ENCODE measurements at places on chromosomes 1 and 21.

DNA sequence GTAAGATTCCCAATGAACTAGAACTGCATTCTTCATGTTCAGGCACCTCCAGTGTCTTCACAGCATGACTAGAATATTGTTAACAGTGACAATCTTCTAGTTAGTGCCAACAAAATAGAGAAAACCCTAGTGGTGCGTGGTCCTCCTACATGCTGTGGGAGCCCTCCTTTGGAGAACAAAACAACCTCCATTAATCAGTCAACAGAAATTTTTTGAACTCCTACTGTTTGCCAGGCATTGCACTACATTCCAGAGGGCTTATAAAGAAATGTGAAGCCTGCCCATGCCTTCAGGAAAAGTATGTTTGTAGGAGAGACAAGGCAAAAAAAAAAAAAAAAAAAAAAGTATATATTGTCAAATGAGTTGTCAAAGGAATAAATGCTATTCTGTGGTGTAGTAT lies 252.7 kb downstream of the LRRC40 start:
- DNase-seq: no peak

DNA sequence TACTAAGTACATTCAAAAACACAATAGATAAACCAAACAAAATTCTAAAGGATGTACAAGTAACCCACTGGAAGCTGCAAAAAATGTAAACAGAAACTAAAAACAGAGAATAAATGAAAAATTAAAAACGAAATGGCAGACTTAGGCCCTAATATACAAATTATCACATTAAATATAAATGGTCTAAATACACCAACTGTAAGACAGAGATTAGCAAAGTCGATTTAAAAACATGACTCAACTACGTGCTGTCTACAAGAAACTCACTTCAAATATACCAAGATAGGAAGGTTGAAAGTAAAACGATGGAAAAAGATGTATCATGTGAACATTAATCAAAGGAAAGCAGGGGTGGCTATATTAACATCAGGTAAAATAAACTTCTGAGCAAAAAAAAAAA lies 23.1 kb downstream of the SLC19A1 start:
- no peak for DNase-seq

- DNase-seq: no peak
Measured at GRCh38 chr1:243269461-243269801, 13.6 kb downstream of the SDCCAG8 start.

DNA sequence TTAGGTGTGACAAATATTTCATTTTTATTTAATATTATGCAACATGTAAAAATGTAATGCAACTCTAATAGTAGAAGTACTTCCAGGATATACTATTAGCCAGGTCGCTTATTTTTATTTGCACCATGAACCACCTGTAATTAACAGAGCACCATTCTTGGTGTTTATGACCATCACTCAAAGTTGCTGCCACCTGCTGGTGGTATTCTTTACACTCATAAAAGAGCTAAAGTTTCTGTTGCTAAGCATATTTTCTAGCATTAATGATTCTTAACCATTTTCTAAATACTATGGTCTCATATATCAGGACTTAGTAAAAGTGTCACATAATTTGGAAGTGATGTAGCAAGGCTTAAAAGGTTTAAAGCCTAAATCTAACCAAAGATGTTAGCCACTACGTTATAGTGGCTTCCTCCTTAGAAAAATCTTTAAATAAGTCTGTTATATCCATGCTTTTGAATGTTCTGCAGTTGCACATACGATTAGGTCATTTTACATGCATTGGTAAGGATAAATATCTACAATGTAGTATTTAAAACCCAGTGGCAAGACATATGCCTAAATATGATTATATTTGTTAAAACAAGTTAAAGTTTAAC lies 244.5 kb downstream of the NEGR1 start:
- peak; percentile 1 for DNase-seq

- no peak for DNase-seq
Measured at GRCh38 chr1:9275161-9275560, 17.5 kb upstream of the SPSB1 start.

GRCh38 chr1:64508629-64509028 lies 38.7 kb downstream of the CACHD1 start:
- DNase-seq: no peak

GRCh38 chr1:114075105-114075504 lies 78.6 kb downstream of the SYT6 start:
- no peak for DNase-seq

- DNase-seq: peak; percentile 53
Measured at GRCh38 chr1:8314346-8315280, 3.3 kb upstream of the SLC45A1 start.

GRCh38 chr1:219434285-219434922 lies 178.5 kb downstream of the ZC3H11B start:
- no peak for DNase-seq

- no peak for DNase-seq
Measured at GRCh38 chr1:111792249-111792648, 36.5 kb downstream of the DDX20 start.

All from immature natural killer cell (primary cell).